ENCODE measurements at places on chromosomes 3 and 15.

DNA sequence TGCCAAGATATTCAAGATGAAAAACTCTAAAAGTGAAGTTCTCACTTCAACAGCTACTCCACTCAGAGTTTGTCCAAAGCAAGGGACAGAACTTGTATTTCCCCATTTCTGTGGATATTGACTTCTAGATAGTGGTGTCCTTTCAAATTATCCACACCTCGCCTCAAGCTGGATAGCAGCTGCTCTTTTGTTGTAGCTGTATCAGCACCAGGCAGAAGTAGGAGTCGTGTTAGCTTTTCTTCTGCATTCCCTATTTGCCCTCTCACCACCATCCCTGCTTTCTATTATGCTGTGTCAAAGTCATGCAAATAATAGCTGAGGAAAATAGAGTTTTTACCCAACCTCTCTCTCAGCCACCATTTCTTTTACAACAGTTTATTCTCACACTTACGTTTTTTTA lies 303.8 kb downstream of the EPHA3 start:
- DNase-seq, result no peak

DNA sequence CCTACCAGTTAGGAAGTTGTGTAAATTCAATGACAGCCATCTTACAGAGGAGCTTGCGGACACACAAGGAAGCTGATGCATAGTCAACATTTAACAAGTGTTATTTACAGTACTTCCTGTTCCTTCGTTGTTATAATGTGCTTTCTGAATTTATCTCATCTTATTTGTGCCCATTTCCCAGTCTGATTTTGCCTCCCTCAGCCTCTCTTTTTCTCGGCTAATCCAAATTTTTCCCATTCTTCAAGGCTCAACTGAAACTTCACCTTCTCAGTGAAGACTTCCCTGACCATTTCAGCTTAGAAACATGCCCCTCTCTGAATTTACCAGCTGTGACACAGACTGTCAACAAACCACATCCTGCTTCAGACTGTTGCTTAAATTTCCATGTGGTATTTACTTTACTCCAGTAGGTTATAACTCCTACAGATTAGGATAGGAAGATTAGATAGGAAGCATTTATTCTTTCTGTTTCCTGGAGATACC lies 55.7 kb upstream of the CP start:
- no peak for DNase-seq

DNA sequence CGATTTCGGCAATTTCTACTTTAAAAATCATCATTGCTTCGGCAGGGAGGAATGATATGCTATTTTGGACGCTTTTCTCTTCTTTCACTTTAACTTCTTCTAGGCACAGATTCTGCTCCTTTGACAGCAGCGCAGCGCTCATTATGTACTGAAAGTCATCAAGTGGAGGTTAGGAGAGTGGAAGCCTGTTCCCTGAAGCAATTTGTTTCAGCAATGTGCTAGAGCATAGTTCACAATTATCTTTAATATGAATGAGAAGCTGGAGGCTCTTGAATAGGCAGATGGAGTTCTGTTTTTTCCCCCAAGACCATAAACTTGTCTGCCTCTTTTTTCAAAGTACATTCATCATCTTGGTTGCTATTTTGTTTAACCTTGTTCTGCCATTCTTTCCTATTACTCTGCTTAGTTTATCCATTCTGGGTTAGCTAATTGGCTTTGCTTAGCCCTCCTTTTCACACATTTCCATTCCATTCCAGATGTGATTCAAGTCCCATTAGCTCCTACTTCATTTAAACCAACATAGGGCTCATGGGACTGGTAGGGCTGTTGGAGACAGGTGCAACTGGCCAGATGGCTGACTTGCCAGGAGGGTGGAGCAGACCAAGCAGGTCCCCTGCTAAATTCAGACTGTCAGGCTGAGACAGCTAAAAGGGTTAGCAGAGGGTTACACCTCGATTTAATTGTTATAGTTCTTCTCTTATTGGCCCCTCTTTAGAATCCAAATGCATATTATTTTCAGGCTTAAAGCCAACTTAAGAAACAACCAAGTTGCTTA lies 534.7 kb upstream of the CBLB start:
- no peak for DNase-seq

- no peak for DNase-seq
Measured at GRCh38 chr3:100226712-100227429, 33.9 kb upstream of the TBC1D23 start.

DNA sequence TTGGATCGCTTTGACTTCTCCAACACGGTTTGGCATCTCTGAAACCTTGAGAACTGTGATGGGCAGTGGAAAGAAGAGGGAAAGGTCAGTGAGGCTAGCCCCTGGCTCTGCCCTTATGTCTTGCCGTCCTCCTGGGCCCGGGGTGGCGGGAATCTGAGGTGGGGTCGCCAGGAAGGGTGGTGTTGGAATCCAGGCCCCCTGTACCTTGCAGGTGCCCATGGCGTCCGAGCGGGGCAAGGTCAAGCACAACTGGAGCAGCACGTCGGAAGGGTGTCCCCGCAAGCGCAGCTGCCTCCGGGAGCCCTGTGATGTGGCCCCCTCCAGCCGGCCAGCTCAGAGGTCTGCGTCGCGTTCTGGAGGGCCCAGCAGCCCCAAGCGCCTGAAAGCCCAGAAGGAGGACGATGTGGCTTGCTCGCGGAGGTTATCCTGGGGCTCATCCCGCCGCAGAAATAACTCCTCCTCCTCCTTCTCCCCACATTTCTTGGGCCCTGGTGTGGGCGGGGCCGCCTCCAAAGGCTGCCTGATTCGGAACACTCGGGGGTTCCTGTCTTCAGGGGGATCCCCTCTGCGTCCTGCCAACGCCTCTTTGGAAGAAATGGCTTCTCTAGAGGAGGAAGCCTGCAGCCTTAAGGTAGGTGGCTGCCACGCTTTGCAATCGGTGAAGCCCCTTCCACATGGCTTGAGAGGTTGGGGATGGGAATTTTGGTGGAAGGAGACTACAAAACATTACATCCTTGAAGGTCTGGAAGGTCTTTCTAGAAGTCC lies 907 bp downstream of the TATDN2 start:
- DNase-seq, result peak; percentile 18

DNA sequence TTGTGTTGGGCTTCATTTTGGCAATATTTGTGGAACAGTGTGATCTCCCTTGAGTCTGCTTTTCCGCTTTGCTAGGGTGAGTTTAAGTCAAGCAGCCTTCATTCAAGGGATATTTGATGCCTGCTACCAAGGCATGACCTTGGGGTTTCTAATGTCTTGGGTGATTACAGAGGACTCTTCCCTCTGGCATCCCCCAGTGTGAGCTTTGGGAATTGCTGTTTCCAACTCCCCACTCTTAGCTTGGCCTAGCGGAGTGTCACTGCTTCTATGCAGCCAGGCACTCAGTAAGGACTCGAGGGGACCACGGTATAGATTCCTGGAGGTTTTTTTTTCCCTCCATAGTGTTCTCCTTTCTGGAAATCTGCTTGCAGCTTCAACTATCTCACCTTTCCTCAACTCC lies 21.1 kb downstream of the GCNT3 start:
- DNase-seq, result no peak

- no peak for DNase-seq
Measured at GRCh38 chr3:108736821-108737220, 20.4 kb downstream of the RETNLB start.

- DNase-seq, result no peak
Measured at GRCh38 chr15:85947021-85947420, 132.7 kb upstream of the AGBL1 start.

- DNase-seq, result no peak
Measured at GRCh38 chr3:2944628-2945027, 165.5 kb downstream of the IL5RA start.

- no peak for DNase-seq
Measured at GRCh38 chr3:16837602-16838001, 47.2 kb upstream of the PLCL2 start.

GRCh38 chr15:83570756-83571155 lies 83.2 kb upstream of the ADAMTSL3 start:
- no peak for DNase-seq

DNA sequence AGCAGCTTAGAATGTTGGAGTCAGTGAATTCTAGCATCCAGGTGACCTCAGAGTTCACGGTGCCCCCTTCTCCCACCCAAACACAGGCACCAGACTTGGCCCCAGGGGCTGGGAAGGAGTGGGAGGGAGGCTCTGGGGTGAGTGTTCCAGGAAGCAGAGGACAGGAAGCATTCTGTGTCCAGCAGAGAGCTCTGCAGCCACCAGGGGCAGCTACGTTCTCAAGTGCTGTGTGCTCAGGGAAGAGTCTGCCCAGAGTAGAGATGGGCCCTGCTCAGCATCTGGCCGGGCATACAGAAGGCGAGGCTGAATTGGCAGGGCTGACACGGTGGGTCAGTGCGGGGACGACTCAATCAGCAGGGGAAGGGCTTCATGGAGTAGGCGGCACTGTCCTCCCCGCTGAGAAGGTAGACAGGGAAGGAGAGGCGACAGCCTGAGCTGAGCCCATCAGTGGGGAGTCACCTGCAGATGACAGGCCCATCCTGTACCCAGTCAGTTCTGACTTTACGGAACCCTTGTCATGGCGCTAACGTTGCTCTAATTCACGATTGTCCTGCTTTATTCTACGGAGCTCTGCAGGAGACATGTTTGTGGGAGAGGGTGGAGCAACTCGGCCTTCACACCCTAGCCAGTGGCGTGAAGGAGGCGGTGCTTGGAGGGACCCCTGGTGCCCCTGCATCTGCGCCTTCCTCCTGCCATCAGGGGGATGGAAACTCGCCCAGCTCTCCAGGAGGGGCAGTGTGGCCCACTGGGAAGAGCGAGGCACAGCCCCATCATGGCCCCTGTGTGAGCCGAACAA lies 82.2 kb downstream of the C3orf70 start:
- DNase-seq, result no peak
